ENCODE measurements at places on chromosomes 5 and 9. TPM values are rescaled to one million over a fixed set of nuclear protein-coding genes. Genes with fewer than 3 reads are reported as not detected.

IFNA2 gene
- total RNA-seq = not detected

NMUR2 gene
- total RNA-seq = not detected

CBY3 gene
- 1.4 TPM for total RNA-seq

FOXD4 gene
- not detected for total RNA-seq

SNX30 gene
- total RNA-seq = 12.2 TPM

SPINK4 gene
- total RNA-seq = not detected

DNA sequence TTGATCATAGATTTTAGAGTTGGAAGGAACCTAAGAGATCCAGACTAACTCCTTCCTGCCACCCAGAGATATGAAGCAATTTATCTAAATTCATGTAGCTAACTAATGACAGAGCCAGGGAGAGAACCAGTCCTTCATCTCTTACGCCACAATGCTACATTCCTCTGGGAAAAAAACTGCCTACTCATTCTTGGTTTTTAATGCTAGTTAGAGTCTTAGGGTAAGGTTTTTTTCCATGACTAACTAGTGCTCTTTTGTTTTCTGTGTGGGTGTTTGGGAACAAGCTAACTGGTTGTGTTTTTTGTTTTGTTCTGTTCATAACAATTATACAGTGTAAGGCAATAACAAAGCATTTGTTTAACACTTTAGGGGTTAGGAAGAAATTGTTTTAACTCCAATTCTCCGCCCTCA lies 52.4 kb downstream of the SLC44A1 start:
- peak overlapping the region; percentile 50 for H3K4me3 ChIP-seq
- H3K27me3 ChIP-seq = no peaks in the 10 kb centered on the region
- no peak for DNase-seq
- no peaks in the 10 kb centered on the region for H3K4me1 ChIP-seq
- peaks cover 19% of the 10 kb centered on the region for H3K36me3 ChIP-seq

- no peak for DNase-seq
- no peaks in the 10 kb centered on the region for H3K27me3 ChIP-seq
- no peak overlapping the region for H3K27ac ChIP-seq
- H3K4me3 ChIP-seq = no peak overlapping the region
- no peaks in the 10 kb centered on the region for H3K36me3 ChIP-seq
These were observed 412.4 kb upstream of the C9orf72 start for GRCh38 chr9:27985714-27986113.

DNA sequence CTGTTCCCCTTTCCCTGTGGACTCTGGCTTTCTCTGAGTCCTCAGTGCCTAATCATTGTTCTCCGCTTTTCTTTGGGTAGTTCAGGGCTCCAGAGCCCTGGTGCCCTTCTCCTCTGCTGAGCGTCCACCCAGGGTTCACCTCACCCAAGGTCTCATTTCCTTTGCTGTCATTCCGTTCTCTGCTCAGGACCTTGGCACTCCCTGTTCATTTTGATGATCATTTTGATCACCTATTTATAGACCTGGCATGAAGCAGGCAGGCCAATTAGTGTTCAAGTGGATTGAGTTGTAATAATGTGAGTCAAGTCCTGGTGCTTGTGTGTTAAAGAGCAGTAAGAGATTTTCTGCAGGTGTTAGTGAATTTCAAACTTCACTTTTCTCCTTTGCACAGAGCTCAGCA lies 3.6 kb downstream of the TRIO start:
- H3K27me3 ChIP-seq = no peaks in the 10 kb centered on the region
- no peaks in the 10 kb centered on the region for H3K36me3 ChIP-seq
- H3K27ac ChIP-seq = no peak overlapping the region

DNA sequence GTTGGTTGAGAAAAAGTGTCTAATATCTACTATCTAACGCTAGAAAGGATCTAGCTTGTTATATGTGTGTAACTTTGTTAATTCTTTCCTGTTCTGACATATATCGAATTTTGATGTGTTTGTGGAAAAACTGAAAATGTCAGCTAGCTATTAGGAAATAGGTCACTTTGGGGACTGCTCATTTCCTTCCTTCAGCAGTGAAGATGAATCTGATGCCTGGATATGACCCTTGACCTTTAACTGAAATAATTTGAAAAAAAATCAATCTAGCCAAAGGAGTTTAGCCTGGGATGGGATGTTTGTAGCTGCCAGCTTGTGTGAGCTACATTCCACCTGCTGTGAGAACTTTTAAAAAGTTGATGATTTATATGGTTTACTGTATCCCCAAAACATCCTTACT lies 66.8 kb downstream of the CD180 start:
- DNase-seq = no peak
- no peak overlapping the region for H3K4me3 ChIP-seq
- no peaks in the 10 kb centered on the region for H3K4me1 ChIP-seq
- no peak overlapping the region for H3K27ac ChIP-seq
- H3K27me3 ChIP-seq = no peaks in the 10 kb centered on the region

DNA sequence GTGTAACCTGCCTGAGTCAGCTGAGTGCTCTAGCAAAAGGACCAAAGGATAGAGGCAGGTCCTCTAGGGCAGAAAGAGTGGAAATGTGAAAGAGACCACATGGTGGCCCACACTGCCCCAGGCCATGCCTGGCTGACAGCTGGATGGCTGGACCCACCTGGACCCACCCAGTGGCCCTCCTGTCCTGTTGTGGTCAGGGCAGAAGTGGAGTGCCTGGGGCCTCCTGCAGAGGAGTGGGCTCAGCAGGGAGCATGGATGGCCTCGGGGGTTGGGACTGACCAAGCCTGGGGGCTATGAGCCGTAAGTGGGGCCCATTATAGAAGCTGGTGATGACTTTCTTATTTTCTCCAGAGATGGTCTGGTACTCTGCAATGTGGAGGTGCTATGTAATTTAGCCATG lies 55.7 kb upstream of the FAM120AOS start:
- DNase-seq = no peak
- H3K27me3 ChIP-seq = no peaks in the 10 kb centered on the region
- H3K27ac ChIP-seq = no peak overlapping the region
- H3K36me3 ChIP-seq = no peaks in the 10 kb centered on the region
- H3K4me1 ChIP-seq = peaks cover 3% of the 10 kb centered on the region

DNA sequence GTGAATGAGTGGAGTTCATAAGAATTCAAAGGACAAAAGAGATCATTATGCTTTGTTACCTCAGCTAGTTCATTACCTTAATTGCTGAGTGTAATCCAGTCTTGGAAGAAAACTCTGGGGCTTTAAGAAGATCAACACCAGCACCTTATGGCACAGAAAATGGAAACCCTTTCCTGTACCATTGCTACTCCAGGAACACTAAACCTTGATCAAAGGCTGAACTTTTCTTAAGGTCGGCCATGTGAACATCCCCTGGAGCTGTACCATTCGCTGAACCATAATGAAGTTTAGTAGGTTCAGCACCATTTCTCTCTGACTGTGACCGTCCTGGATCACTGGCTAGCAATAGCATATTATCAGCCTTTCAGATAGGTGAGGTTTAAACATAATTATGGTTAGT lies 97.4 kb downstream of the PBX3 start:
- H3K36me3 ChIP-seq = no peaks in the 10 kb centered on the region
- H3K4me3 ChIP-seq = no peak overlapping the region
- no peaks in the 10 kb centered on the region for H3K27me3 ChIP-seq
- H3K4me1 ChIP-seq = peaks cover 21% of the 10 kb centered on the region

DNA sequence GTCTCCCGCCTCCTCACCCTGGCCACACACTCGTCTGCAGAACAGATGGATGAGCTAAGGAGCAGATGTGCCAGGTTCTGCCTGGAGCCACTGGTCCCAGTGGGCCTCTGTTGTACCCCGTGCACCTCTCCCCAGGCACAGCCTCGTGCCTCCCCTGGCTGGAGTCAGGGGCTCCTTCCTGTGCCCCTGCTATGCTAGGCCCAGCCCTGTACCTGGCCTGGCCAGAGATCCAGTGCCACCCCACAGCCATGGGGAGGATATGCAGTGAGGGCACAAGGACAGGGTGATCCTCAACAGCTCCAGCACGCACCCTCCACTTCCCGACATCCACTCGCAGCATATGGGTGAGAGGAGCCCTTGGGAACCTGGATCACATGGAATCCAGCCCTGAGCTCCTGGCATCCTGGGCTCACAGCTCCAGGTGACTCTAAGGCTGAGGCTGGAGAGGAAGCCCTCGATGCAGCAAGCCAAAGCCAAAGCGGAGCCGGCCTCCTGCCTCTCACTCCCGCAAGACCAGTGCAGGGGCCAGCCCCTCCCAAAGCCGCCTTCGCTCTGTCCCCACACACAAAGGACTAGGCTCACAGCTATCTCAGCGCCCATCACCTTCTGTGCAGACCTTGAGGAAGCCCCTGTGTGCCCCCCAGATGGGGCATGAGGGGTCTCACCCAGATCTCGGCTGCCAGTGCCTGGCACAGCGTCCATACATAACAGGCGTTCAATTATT lies 23.7 kb upstream of the ADAMTS2 start:
- no peak overlapping the region for H3K4me3 ChIP-seq
- no peak overlapping the region for H3K27ac ChIP-seq
- H3K36me3 ChIP-seq = no peaks in the 10 kb centered on the region
- H3K4me1 ChIP-seq = no peaks in the 10 kb centered on the region
- no peak for DNase-seq
- no peaks in the 10 kb centered on the region for H3K27me3 ChIP-seq

GRCh38 chr5:113608113-113608596 lies 94.7 kb downstream of the YTHDC2 start:
- no peak overlapping the region for H3K27ac ChIP-seq
- no peaks in the 10 kb centered on the region for H3K27me3 ChIP-seq
- no peaks in the 10 kb centered on the region for H3K4me1 ChIP-seq
- H3K4me3 ChIP-seq = no peak overlapping the region
- DNase-seq = no peak

GRCh38 chr5:121500310-121500709 lies 351.4 kb upstream of the FTMT start:
- H3K4me1 ChIP-seq = peaks cover 2% of the 10 kb centered on the region
- no peak for DNase-seq
- no peaks in the 10 kb centered on the region for H3K36me3 ChIP-seq
- no peak overlapping the region for H3K27ac ChIP-seq

DNA sequence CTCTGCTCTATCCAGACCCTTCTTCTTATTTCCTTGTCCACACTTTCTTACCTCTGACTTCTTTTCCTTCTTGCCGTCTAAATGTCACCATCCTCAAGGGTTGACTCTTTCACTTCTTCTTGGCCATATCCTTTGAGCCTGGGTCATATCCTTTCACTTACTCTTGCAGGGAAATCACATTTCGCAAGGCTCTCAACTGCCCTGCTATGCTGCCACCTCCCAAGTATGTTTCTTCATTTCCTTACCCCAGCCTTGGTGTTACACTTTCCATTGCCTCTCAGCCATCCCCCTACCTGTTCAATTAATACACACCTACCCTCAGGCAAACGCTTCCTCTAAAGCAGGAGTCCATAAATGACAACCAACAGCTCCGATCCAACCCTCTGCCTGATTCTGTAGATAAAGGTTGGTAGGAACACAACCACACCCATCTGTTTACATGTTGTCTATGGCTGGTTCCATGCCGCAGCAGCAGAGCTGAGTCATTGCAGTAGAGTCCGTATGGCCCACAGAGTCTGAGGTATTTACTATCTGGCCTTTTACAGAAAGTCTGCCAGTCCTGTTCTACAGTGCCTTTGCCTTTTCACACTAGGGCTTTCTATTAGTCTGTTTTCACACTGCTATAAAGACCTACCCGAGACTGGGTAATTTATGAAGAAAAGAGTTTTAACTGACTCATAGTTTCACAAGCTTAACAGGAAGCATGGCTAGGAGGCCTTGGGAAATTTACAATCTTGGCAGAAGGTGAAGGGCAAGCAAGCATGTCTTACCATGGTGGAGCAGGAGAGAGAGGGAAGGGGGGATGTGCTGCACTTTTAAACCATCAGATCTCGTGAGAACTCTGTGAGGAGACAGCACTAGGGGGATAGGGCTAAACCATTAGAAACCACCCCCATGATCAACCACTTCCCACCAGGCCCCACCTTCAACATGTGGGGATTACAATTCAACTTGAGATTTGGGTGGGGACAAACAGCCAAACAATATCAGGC lies 97.9 kb downstream of the SV2C start:
- H3K4me3 ChIP-seq = no peak overlapping the region
- no peaks in the 10 kb centered on the region for H3K27me3 ChIP-seq
- no peaks in the 10 kb centered on the region for H3K36me3 ChIP-seq
- no peaks in the 10 kb centered on the region for H3K4me1 ChIP-seq
- H3K27ac ChIP-seq = no peak overlapping the region
- no peak for DNase-seq

- DNase-seq = no peak
- no peaks in the 10 kb centered on the region for H3K27me3 ChIP-seq
- no peak overlapping the region for H3K27ac ChIP-seq
- H3K4me1 ChIP-seq = no peaks in the 10 kb centered on the region
- H3K36me3 ChIP-seq = no peaks in the 10 kb centered on the region
These were observed 566.7 kb downstream of the CCDC171 start for GRCh38 chr9:16119261-16120230.

- no peaks in the 10 kb centered on the region for H3K27me3 ChIP-seq
- no peaks in the 10 kb centered on the region for H3K4me1 ChIP-seq
- no peaks in the 10 kb centered on the region for H3K36me3 ChIP-seq
- no peak overlapping the region for H3K4me3 ChIP-seq
- no peak for DNase-seq
These were observed 182.9 kb upstream of the RFX3 start for GRCh38 chr9:3708751-3709150.

- H3K27ac ChIP-seq = no peak overlapping the region
- H3K4me3 ChIP-seq = no peak overlapping the region
- no peak for DNase-seq
- H3K4me1 ChIP-seq = peaks cover 6% of the 10 kb centered on the region
These were observed 80.0 kb downstream of the SEMA4D start for GRCh38 chr9:89417832-89418473.

GRCh38 chr5:89190515-89191265 lies 307.7 kb upstream of the MEF2C start:
- no peak for DNase-seq
- no peak overlapping the region for H3K4me3 ChIP-seq
- no peaks in the 10 kb centered on the region for H3K4me1 ChIP-seq
- H3K27ac ChIP-seq = no peak overlapping the region

GRCh38 chr9:84710701-84711397 lies 41.3 kb downstream of the NTRK2 start:
- DNase-seq = no peak
- H3K36me3 ChIP-seq = no peaks in the 10 kb centered on the region
- no peak overlapping the region for H3K27ac ChIP-seq
- no peak overlapping the region for H3K4me3 ChIP-seq

- no peak for DNase-seq
- H3K4me1 ChIP-seq = peaks cover 2% of the 10 kb centered on the region
- no peak overlapping the region for H3K27ac ChIP-seq
- no peak overlapping the region for H3K4me3 ChIP-seq
- H3K27me3 ChIP-seq = no peaks in the 10 kb centered on the region
These were observed 21.8 kb downstream of the KCNIP1 start for GRCh38 chr5:170525470-170526211.

GRCh38 chr5:173655196-173655797 lies 38.8 kb upstream of the BOD1 start:
- no peak for DNase-seq
- no peak overlapping the region for H3K27ac ChIP-seq
- no peak overlapping the region for H3K4me3 ChIP-seq

DNA sequence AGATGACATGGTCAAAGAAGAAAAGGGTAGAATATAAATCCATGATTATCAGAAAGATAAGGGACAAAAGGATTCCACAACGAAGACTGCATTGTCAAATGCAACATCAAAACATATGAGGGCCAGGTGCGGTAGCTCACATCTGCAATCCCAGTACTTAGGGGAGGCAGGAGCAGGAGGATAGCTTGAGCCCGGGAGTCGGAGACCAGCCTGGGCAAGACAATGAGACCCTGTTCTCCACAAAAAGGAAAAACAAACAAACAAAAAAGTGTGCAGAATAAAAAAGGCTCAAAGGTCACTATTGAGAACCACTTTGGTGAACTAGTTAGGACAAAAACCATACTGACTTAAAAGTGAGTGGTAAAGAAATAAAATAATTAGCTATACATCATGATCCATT lies 60.2 kb upstream of the NR5A1 start:
- H3K27ac ChIP-seq = no peak overlapping the region
- no peaks in the 10 kb centered on the region for H3K27me3 ChIP-seq
- no peak for DNase-seq
- H3K4me1 ChIP-seq = peaks cover 5% of the 10 kb centered on the region
- H3K4me3 ChIP-seq = no peak overlapping the region
- no peaks in the 10 kb centered on the region for H3K36me3 ChIP-seq
